ENCODE measurements at places on chromosomes 16 and 17.

- peak; percentile 25 for DNase-seq
Observed at GRCh38 chr16:81445143-81445961, 744 bp downstream of the CMIP start.

DNA sequence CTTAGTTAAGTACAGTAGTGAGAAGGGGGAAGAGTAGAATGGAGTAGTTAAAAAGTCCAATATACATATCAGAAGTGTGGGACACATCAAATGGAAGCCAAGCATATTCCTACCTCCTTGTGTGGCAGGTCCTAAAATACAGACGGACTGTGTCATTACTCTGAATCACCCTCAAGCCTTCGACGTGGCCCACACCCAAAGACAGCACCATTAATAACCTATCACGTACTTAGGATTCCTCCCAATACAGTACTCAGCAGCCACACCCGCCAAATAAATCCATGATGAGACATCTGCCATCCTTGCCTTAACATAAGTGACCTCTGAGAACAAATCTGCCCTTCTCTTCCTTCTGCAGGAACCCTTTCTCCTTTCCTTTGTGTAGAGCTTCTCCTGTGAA is 38.9 kb downstream of the UBE2G1 start:
- DNase-seq = no peak

DNA sequence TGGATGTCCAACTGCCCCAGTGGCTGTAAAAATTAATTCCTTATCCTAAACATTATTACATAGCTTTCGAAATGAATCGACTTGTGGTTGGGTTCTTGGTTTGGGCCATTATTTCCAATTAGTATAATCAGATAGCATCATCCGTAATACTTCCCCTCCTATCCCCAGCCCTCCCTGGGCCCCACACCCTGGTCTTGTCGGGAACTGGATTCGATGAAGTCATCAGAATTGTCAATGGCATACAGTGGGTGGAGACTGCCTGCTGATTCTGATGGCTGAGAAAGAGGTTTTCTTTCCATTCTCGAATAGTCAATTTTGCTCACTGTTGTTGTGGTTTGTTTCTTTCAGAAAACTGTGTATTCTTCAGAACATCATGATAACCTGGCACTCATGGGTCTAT is 395.1 kb downstream of the SEC14L1 start:
- DNase-seq = no peak

DNA sequence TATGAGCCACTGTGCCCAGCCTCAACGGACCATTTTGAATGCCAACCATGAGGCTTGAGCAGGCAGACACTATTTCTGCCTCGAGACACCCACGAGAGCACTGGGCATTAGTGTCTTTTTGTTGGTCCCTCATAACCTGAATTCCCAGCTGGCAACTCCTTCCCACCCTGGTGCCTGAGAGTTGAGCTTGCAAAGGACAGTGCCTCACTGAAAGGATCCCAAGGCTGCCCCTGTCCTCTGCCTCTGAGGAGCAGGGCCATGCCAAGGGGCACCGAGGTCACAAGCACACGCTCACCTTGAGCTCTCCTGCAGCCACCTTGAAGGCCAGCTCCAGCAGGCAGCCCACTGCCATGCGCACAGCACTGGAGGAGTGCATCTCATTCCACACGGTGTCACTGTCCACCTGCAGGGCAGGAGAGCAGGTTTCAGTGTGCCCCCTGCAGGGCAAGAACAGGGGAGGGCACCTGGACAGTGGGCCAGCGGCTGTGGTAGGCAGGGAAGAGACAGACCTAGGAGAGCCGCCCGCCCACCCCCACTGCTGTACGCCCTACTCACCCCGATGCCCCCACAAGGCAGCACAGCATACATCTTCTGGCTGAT is 12.8 kb downstream of the G6PC3 start:
- no peak for DNase-seq

- no peak for DNase-seq
Observed at GRCh38 chr16:16042076-16042475, 92.7 kb downstream of the ABCC1 start.

DNA sequence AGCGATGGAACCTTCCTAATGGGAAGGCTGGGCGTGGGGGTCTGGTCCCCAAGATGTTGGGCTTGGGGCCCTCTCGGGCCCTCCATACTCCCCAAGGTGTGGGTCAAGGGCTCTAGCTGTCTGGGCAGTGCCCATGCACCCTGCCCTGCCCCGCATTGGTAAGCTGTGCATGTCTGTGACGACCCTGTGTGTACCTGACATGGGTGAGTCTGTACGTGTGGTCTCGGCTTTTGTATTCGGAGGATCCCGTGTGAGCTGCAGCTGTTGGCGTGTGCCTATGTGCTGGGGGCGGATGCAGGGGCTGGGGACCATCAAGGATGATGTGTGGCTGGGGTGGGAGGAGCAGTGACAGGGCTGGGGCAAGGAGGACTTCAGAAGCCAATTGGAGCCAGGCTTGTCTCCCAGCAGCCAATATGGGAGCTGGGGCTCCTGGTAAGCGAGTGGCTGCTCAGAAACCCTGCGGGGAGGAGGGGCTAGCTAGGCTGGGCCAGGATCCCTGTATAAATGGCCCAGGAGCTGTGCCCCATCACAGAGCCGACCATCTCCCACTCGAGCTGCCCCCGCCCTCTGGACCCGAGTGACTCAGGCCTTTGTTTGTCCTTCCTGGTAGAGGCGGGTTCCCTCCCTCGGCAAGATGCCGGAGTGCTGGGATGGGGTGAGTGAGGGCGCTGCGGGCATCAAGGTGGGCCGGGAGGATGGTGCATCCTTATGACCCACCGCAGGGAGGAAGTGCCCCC is at the start of gene NDRG4:
Gene NDRG4, plus strand, starts transcription at position 529 of the 737 bp plus-strand sequence. Its CDS starts 106 bp downstream, at position 635.
- DNase-seq = no peak

DNA sequence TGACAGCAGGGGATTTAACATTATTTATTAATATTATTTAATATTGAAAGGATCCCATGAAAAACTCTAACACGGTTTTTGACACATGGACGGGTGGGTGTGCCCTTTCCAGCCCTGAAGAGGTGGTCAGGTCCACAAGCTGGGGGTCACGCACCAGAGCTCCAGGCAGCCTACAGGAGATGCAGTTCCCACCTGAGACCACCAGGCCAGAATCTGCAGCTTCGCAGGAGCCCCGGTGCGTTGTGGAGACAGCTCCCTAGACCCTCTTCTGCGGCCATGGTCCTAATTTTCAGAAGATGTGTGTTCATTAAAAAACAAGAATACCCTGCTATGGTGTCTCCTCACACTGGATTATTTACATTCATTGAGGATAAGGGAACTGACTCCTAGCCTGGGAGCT is 331.1 kb downstream of the C16orf95 start:
- no peak for DNase-seq

- DNase-seq = no peak
Observed at GRCh38 chr17:62092784-62093183, 27.7 kb upstream of the MED13 start.
